ENCODE measurements at places on chromosomes 5 and 9. TPM values are rescaled to one million over a fixed set of nuclear protein-coding genes. Genes with fewer than 3 reads are reported as not detected.

SCGB3A2 gene
- not detected for total RNA-seq

- no peak for DNase-seq
These were observed 16.9 kb downstream of the CLTA start for GRCh38 chr9:36207546-36208012.

DNA sequence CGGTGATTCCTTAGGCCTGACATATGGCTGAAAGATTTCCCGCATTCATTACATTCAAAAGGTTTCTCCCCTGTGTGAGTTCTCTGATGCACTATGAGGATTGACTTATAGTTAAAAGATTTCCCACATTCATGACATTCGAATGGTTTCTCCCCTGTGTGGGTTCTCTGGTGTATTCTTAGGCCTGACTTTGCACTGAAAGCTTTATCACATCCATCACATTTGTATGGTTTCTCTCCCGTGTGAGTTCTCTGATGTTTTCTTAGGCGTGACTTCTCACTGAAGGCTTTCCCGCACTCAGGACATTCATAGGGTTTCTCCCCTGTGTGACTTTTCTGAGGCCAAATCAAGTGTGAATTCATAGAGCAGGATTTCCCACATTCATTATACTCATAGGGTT, 35.8 kb downstream of the ZNF782 start:
- no peak for DNase-seq

DNA sequence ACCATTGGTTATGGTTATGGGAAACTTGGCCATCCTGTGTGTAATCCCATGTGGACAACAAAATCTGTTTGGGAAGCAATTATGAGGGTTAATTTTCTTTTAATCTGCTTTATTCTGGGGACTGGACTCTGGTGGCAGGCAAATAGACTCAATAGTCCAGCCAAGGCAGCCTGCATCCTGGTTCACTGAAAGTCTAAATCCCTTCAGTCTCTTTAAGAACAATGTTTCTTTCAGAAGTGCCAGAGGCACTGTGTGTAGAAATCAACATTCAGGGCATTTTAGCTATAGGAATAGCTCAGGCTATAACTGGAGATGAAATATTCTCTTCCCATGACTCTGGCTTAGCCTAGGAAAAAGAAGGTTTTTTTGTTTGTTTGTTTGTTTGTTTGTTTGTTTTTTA, 118.0 kb downstream of the SPATA31D1 start:
- no peak for DNase-seq

RFESD gene
- 4.2 TPM for total RNA-seq

GABRA1 gene
- total RNA-seq: not detected

DNA sequence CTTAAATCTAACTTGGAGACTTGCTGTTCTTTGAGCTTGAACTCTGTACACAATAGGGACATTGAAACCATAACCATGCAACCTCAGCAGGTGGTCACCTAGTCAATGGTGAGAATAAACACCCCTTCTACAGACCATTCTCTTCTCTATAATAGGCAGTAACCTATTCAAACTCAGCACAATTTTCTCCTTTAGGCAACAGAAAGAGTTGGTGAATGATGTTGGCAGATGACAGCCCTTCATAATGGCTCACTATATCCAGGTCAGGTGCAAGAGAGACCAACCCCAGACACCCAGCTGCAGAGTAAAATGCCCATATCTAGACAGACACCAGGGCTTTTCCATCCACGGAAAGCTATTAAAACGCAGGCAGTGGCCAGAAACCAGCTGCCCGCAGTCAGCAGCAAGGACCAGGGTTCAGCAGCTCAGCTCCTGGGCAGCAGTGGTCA, 106.7 kb downstream of the SERINC5 start:
- no peak for DNase-seq

DNA sequence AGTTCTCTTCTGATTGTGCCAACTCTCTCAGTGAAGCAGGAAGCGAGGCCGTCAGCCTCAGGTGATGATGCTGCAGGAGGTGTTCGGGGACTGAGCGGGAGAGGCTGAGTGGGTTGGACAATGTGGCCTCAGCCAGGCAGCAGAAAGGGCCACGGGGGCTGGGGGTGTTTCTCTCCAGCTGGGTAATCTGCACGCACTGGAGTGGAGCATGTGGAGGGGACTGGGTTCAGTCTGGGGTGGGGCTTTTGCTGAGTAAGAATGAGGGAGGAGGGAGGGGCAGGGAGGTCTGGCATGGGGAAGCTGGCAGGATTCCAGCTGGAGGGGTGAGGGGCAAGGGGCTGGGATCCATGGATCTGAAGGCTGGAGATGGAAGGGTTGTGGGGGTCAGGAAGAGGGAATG, 60.8 kb upstream of the PHYKPL start:
- no peak for DNase-seq

- no peak for DNase-seq
These were observed 71.8 kb upstream of the CD180 start for GRCh38 chr5:67268231-67269021.

GRCh38 chr9:79671558-79671957, 99.8 kb downstream of the TLE4 start:
- DNase-seq: no peak

IL5 gene
- total RNA-seq: 7.0 TPM

DNA sequence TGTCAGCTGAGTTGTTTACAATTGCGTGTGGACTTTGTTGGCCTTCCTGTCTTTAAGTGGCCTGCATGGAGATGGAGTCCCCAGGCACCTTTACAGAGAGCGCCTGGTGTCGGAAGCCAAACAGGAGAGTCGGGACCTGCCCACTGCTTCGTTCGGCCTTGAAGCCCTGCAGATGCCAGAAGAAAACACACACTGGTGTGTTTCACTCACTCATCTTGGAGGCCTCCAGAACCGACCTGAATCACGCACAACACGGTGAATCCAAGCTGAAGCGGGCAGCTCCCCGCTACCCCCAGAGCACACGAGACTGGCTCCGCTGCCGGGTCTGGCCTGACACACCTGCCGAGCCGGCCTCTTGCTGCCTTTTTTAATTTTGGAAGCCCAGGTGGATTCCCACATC, 419.4 kb upstream of the IRX4 start:
- DNase-seq: no peak

DNA sequence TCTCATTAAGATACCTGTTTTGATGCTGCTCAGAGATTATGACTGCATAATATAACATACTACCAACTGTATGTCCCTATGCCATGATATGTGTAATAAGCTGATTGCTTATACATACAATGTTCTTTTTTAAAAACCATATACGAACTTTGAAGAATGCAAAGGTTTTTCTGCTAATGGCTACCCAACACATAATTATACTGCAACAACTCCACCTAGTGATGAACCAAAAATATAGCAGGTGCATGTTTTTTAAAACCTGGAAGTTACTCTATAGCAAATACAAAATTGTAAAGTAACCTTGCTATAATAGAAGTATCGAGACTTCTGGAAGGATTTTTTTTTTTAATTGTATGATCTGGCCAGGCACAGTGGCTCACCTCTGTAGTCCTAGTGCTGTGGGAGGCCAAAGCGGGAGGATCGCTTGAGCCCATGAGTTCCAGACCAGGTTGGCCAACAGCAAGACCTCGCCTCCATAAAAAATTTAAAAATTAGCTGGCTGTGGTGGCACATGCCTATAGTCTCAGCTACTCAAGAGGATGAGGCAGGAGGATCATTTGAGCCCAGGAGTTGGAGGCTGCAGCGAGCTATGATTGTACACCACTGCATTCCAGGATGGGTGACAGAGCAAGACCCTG, 49.1 kb downstream of the HOMER1 start:
- DNase-seq: no peak

GRCh38 chr5:122311497-122311960, 508 bp upstream of the SNCAIP start:
- DNase-seq: no peak

TRPM6 gene
- not detected for total RNA-seq

DNA sequence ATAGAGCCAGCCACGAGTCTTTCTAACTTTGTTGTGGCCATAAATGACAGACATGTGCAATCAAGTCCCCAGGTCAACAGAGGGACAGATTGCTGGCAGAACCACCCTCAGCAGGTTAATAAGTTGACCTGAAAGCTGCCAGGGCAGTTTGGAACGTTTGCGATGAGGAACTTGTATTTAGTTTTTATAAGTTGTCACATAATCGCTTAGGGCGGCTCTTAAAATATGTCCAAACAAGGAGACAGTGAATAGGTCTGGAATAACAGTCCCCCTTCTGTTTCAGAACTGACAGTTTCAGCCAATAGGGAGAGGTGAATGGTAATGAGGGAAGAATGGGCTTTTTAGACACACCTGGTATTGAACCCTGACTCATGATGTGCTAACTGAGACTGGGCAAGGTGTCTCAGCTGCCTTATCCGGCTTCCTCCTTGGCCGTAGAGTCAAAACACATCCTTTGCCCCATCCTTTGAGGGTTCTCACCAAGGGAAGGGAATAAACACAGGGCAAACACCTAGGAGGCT, 33.6 kb upstream of the GABRP start:
- no peak for DNase-seq

DNA sequence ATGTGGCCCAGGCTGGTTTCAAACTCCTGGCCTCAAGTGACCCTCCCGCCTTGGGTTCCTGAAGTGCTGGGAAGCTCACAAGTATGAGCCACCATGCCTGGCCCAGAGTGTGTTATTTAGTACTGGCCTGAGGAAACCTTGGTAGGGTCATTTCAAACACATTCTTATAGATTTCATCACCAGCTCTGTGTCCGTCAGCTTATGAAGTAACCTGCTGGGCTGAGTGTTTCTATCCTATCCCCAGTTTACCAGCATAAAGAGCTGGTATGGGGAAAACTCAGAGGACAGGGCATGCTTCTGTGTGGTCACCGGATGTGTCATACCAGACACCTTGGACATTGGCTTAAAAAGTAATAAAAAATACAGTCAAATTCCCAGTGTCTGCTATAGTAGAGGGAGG, 45.3 kb downstream of the PTPN3 start:
- DNase-seq: no peak

DNA sequence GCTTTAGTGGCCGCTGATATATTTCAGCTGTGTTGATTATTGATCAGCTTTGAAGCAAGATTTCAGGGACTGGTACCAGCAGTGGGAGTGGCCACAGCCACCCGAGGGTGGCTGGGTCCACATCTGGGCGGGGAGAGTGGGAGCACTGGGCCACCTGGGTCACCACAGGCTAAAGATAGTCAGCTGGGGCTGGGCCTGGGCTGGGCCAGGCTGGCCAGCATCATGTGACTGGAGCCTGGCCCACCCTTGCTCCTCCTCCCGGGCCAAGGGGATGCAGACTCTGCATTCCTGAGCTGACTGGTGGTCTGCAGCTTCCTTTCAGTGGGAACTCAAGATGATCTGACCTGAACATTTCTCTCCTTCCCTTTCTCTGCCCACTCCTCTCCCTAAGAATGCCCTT, 27.1 kb downstream of the LARP1 start:
- no peak for DNase-seq

- no peak for DNase-seq
These were observed 23.5 kb downstream of the PDGFRB start for GRCh38 chr5:150131978-150132694.

DNA sequence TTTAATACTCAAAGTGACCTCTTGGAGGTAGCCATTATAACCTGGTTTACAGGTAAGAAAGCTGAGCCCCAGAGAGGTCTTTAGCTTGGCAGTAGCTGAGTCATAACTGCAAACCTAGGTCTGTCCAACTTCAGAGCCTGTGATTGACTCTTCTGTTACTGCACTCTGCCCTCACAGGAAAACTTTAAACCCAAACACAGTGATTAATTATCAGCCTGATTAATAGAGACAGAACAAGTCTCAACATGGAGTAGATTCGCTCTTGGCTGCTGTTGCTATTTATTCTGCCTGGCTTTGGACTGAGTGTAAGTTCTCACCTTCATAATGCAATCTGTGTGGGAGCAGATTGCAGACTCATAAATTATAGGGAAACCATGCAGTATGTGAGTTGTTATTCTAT, 27.4 kb upstream of the TXN start:
- no peak for DNase-seq

DNA sequence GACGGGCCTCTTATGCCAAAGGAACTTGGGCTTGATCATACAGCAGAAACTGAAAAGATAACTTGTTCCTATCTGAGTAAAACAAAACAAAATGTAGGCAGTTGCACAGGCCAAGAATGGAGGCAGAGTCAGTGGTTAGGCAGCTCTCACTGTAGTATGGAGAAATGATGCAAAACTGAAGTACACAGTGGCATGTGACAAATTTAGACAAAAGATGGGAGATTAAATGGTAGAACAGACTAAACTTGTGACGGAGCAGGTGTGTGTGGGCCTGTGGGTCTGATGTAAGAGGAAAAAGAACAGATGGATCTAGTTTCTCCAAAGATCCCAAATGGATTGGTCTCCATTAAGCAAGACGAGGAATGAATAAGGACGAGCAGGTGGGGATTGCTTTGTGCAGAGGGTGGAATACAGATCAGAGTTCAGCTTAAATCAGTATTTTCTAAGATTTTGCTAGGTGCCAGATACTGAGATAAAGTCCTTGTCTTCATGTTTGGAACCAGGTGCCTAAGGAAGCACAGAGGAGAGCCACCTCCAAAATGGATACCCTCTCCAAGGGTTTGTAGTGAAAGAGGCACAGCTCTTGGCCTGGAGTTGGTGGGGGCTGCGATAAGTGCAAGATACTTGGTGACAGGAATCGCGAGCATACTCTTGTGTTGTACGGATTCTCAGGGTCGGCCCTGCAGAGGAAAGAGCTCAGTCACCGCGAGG, 722 bp upstream of the DCP2 start:
- peak; percentile 64 for DNase-seq

- no peak for DNase-seq
These were observed 84.9 kb upstream of the ANKRD55 start for GRCh38 chr5:56317923-56318561.

DNA sequence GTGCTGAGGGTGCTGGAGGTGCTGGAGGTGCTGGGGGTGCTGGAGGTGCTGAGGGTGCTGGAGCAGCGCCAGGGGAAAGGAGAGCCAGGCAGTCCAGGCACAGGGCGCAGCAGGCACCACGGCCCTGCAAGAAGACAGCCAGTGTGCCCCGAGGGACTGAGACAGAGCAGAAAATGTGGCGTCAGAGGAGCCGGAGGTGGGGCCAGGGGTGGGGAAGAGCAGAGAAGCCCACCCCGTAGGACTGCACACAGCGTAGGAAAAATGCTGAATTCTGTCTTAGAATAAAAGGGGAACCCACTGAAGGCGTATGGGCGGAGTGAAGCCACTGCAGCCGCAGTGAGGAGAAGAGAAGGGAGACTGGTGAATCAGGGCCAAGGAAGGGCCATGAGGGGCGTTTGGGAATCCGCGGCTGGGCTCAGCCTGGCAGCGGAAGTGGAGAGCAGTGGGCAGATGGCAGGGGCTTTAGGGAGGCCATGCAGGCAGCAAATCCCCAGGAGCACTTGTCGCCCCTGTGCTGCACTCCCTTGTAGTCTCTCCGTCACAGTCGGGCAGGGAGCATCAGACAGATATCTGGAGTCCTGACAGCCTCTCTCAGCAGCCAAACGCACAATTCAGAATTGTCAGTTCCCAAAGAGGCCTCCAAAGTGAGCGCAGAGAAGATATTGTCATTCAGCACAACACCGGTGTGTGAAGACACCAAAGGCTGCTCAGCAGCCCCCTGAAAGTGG, 35.9 kb upstream of the LECT2 start:
- no peak for DNase-seq

IGIP gene
- 2.8 TPM for total RNA-seq

OR1J2 gene
- total RNA-seq: not detected

- no peak for DNase-seq
These were observed 10.4 kb downstream of the LHX3 start for GRCh38 chr9:136194540-136194939.

ZNF484 gene
- total RNA-seq: 7.7 TPM

- no peak for DNase-seq
These were observed 252.0 kb downstream of the MRPS30 start for GRCh38 chr5:45060724-45061123.

Data from activated CD4-positive, alpha-beta T cell treated with anti-CD3 and anti-CD28 coated beads, Interleukin-2, amount 10 ng/mL, durations not matched to agents 24 days and 14 days (primary cell).